MG63 (cell line): ENCODE measurements at places on chromosomes 1 and 21. TPM values are rescaled to one million over a fixed set of nuclear protein-coding genes. Genes with fewer than 3 reads are reported as not detected.

MTMR11 gene
- total RNA-seq: 0.35 and 3.0 TPM in 2 replicates

DNA sequence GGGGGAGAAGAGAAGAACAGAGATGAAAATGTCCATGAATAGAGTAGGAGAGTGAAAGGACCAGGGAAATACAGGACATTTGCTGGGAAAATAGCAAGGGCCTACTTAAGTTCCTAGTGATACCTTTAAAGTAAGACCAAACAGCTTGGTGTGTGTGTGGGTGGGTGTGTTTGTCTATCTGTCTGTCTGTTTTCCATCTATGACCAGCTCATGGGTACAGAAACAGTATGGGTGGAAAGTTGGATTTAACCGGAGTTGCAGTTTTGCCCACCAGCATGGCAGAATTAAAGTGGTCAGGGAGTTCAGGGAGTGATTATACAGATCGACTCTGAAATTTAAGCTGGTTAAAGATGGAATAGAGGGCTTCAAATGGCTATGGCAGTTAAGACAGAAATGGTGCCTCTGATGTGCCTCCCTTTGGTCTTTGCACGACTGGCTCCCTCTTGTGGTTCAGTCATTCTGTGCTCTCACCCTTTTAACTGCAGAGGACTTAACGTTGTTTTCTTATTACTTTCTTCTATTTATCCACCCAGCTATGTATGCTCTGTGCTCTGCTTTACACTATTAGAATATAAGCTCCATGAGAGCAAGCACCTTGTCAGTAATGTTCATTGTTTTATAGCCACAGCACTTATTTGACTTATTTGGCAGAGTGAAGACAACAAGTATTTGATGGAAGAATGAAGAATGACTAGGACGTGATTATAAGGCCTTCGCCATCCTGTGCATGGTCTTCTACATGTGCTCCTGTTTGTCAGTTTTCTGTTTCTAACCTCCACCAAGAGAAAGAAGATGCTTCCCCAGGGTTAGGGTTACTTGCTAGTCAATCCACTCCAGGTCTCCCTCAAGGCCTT is 72.7 kb upstream of the AK4 start:
- peak; percentile 14 for DNase-seq

NCAM2 gene
- 2.5 and 2.8 TPM in 2 replicates for total RNA-seq

- peak; percentile 93 for DNase-seq
These were observed 76.3 kb upstream of the BEND5 start for GRCh38 chr1:48853006-48853405.

DNA sequence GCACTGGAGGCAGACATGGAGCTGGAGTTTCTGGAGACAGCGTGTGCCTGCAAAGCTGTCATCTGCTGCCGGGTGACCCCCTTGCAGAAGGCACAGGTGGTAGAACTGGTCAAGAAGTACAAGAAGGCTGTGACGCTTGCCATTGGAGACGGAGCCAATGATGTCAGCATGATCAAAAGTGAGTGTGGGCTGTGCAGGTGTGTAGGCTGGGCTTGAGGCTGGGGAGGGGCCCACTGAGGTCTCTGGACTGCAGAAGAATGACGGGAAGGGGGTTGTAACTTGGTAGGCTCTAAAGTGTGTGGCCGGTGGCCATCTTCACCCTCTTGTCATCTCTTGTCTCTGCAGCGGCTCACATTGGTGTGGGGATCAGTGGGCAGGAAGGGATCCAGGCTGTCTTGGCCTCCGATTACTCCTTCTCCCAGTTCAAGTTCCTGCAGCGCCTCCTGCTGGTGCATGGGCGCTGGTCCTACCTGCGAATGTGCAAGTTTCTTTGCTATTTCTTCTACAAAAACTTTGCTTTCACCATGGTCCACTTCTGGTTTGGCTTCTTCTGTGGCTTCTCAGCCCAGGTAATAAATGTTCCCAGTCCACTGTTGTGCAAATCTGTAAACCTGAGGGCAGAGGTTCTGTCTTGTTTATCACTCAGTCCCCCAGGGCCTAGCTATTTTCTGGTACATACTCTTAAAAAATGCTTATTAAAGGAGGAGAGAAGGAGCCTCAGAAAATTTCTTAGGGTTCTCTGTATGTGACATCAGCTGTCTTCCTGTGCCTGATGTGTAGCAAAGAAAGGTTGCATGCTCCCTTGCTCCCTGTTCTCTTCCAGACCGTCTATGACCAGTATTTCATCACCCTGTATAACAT is 19.9 kb downstream of the ATP8B2 start:
- DNase-seq: peak; percentile 36

CD101 gene
- total RNA-seq: 0.35 and 0.63 TPM in 2 replicates

GRCh38 chr1:198959676-198960075 is 320.8 kb downstream of the PTPRC start:
- DNase-seq: no peak

GPR52 gene
- total RNA-seq: not detected in 2 replicates

GRCh38 chr1:155760751-155761475 is 72.0 kb downstream of the DAP3 start:
- DNase-seq: no peak

DNA sequence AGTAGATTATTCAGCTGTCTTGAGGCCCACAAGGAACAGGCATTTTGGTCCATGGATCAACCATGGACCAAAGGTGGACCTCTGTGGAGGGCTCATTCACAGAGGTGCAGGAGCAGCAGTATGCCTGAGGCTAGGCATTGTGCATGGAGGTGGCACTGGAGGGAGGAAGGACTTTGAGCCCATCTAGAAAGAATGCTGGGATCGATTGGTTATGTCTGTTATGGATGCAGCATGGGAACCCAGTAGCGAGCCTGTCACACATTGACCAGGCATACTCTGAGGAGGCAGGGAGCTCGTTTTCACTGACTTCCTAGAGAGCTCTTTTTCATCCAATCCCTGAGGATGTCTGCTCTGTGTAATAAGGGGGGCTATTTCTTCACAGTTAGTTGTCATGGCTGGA is 75.5 kb downstream of the KCNN3 start:
- DNase-seq: no peak

PEX10 gene
- total RNA-seq: 39.7 and 44.5 TPM in 2 replicates

RGS1 gene
- 0.62 TPM in 1 of 2 replicates, not detected in the other for total RNA-seq

DNA sequence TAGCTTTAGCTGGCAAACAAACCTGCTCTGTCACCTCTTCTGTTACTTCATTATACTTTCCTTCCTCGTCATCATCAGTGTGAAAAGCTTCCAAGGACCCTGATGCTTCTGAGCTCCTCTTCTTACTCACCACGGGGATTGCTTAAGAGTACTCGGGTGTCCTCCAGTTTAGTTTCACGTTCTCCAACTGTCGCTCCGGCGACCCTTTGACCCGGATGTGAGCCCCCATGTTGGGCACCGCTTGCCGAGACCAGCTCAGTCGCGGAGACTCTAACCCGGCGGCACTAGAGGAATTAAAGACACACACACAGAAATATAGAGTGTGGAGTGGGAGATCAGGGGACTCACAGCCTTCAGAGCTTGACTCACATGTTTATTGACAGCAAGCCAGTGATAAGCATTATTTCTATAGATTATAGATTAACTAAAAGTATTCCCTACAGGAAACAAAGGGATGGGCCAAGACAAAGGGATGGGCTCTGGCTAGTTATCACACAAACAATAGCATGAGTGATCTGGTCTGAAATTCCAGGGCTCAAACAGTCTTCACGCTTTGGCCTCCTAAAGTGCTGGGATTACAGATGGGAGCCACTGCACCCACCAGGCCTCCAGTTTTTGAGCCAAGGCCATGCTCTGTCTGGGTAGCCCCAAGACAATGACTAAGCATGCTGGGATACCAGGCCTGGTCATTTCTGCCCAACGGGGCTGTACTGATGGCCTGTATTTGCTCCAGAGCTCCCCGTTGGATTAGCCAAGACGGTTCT is 30.1 kb upstream of the ENO1 start:
- peak; percentile 41 for DNase-seq

ADAMTS4 gene
- total RNA-seq: 3.6 and 5.2 TPM in 2 replicates

- DNase-seq: peak; percentile 51
These were observed 6.9 kb upstream of the A3GALT2 start for GRCh38 chr1:33327587-33328325.

GRCh38 chr1:221696027-221696426 is 45.9 kb downstream of the DUSP10 start:
- DNase-seq: no peak

GRCh38 chr1:152836870-152837269 is 5.8 kb upstream of the LCE6A start:
- DNase-seq: no peak

- peak; percentile 66 for DNase-seq
These were observed 38.8 kb downstream of the DIPK1A start for GRCh38 chr1:92922356-92923035.

DNA sequence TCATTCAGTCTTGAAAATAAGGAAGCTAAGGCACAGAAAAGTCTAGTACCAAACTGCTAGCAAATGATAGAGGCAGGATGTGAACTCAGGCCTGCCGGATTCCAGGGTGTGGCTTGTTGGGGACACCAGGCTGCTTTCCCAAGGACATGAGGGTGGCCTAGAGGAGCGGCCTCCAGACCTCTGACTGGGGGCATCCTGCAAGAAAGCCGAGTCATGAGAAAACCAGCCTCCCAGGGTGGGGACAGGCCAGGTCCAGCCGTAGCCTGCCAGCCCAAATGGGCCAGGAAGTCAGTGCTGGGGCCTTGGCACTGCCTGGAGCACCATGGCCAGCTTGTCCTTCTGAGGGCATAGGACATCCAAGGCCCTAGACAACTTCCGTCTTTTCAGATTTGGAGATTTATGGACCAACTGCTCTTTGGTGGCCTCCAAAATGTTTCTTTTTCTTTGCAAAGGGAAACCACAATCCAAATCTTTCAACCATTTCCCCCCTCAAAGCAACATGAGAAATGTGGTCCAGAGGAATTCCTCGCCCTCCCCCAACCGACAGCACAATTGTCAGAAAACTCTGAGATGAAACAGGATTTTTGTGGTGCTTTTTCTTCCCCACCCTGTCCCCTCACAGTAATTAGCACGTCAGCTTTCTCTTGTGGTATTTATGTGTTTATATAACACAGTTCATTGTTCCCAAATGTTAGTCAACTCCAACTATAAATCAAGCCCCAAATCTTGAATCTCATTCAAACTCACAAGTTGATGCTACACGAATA is 212.3 kb downstream of the KAZN start:
- DNase-seq: no peak

- DNase-seq: peak; percentile 26
These were observed 587 bp downstream of the SCNM1 start for GRCh38 chr1:151166505-151166956.

DNA sequence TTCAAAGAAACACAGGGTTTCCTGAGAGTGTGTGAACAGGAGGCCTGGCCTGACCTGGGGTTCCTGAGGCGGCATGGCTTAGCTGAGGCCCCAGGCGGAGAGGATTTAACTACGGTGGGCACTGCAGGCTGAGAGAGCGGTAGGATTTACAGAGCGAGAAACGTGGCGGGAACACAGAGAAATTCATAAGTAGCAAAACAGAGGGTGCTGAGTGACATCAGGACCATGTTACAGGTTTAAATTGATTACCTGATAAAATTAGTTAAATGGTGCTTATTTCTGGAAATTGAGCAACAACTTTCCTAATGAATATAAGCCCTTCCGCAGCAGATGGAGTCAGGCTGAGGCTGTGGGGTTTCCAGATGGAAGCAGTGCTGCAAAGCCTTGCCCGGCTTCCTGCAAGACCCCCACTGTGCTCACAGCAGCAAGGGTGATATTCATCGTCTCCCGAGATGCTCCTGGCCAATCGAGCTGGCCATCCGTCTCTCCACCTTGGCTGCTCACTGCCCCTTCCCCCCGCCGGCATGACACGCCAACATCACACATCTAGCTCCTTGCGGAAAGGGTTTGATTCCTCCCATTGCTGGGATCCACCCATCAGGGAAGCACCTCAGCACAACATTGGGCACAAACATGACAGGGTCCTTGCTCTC is 69.4 kb upstream of the MORC3 start:
- no peak for DNase-seq

GRCh38 chr1:82264802-82265201 is 464.1 kb downstream of the ADGRL2 start:
- no peak for DNase-seq

- DNase-seq: no peak
These were observed 122.7 kb downstream of the TGFBR3 start for GRCh38 chr1:91763252-91763651.

DNA sequence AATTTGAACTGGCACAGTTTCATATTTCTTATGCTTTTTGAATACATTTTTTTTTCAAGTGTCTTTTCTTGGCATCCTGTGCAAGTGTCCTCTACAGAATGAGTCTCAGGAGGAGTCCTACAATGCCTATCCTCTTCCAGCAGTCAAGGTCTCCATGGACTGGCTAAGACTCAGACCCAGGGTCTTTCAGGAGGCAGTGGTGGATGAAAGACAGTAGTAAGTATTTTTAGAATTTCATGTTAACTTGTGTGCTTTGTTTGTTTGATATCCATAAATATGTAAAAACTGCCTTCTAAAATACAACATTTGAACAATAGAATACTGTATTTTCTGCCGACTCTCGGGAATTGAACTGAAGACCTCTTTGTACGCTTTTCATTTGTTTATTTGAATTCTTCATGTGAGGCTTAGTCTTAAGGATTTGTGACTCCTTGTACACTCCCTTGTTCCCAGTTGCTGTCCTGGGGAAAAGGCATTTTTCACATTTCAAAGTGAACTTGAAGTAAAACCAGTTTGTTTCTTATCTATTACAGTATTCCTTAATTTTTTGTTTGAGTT is 56.6 kb downstream of the NCF2 start:
- DNase-seq: no peak

GAS5 gene
- 531 and 1,049 TPM in 2 replicates for total RNA-seq

- no peak for DNase-seq
These were observed 16.2 kb downstream of the ATP1A4 start for GRCh38 chr1:160167580-160167979.
